ENCODE measurements at places on chromosomes 7 and 10.

- no peak for DNase-seq
Measured at GRCh38 chr7:118793582-118793981, 569.1 kb downstream of the ANKRD7 start.

GRCh38 chr7:40535678-40536077, 400.9 kb downstream of the SUGCT start:
- no peak for DNase-seq

- no peak for DNase-seq
Measured at GRCh38 chr7:73717025-73717807, 2.3 kb downstream of the STX1A start.

- DNase-seq: no peak
Measured at GRCh38 chr7:3134745-3135144, 91.1 kb upstream of the CARD11 start.

DNA sequence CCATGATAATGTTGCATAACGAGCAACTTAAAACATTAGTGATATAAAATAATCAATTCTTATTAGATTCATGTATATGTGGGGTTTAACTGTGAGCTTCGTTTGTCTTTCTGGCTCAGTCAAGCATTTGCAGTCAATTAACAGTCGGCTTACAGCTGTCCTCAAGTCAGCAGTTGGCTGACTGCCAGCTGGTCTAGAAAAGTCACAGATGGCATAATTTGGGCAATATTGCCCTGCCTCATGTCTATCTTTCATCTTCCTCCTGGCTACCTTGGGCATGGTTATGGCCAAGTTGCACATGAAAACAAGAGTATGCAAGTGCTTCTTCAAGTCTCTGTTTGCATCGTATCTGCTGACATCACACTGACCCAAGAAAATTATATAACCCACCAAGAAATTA, 186.1 kb upstream of the ZWINT start:
- DNase-seq: no peak

DNA sequence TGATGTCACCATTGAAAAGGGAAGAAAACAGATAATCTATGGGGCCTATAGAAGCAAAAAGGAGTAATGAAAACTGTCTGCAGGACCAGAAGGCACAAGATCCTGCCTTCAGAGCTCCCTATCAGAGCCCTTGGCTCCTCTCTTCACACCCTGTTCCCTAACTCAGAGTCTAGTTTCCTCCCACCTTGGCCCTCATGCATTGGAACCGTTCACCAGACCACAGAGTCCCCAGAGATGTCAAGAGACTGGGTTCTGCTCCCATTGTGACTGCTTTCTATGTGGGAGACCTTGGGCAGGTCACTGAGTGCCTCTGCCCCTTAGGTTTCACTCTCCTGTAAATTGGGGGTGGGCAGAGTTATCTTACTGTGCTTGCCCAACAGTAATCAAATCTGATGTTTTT, 80.1 kb upstream of the RPA3 start:
- DNase-seq: no peak

DNA sequence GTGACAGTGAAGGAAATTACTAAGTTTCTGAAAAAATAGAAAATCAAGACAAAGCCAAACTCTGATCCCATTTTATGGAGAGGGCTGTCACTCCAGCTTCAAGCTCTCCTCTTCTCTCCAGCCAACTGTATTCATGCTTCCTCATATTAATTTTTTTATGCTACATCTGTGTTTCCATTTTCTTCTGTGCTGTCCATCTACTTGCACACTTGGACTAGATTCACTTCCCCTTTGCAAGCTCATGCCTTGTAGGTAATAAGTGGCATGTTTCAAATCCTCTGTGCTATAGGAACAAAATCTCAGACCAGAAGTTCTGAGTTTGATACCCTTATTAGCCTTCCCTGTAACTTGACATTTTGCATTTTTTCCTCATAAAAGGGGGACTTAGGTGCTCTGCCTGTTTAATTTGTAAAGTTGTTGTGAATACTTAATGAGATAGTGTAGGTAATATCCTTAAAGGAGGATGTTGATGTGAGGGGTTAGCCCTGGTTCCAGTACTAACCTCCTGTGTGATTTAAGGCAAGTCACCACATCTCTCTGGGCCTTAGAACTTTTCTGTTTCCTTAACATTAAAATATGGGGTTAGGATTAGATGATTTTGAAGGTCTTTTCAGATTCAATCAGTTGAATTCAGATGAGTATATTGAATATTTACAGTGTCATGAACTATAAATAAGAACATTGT, 358.8 kb downstream of the BBS9 start:
- DNase-seq: no peak

DNA sequence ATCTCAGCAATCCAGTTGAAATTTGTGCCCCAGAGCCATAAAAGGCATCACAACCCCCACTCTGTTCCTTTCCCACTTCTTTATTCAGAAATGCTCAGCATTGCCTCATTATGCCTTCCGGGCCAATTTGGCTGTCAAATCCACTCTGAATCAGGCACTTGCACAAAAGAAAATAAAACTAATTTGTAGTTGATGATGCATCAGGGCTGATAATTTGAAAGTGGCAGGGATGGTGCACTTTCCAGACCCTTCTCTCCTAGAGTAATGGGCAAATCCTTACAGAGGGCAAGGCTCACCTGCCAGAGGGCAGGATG, 147.9 kb upstream of the PDE1C start:
- DNase-seq: no peak

GRCh38 chr10:3807928-3808496, 23.0 kb upstream of the KLF6 start:
- DNase-seq: no peak

GRCh38 chr10:121583258-121583657, 15.0 kb downstream of the FGFR2 start:
- no peak for DNase-seq

GRCh38 chr7:4700577-4701235, 18.6 kb downstream of the FOXK1 start:
- DNase-seq: no peak

- DNase-seq: no peak
Measured at GRCh38 chr10:44396671-44397191, 11.8 kb upstream of the CXCL12 start.

DNA sequence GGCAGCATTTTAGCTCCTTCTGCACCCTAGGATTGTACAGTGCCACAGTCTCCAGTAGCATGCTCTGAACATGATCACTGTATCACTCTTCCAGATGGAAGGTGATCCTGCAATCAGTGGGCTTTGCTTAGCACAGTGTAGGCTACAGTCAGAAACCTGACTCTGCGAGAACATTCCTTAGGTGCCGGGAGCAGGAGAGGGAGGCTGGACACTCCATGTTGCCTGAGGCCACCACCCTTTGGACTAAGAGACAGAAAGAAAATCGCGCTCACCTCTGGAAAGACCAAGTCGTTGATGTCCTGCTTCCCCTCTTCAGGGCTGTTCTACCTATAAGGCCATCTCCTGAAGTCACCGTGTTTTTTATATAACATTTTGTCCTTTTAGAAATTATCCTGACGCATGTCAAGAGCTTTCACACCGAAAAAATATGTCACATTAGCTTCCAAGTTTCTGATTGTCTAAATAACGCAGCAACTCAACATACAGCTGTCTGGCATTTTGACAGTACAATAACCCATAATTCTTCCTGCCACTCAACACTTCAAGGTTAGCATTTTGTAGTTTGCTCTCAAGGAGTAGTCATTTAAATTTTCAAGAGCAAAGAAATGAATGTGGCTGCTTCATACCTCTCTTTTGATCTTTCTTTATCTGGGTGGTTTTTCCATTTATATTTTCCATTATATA, 563.1 kb downstream of the LRMDA start:
- no peak for DNase-seq

- no peak for DNase-seq
Measured at GRCh38 chr10:68463365-68464093, 8.2 kb downstream of the DNA2 start.

GRCh38 chr10:59337201-59337652, 25.1 kb downstream of the FAM13C start:
- no peak for DNase-seq

DNA sequence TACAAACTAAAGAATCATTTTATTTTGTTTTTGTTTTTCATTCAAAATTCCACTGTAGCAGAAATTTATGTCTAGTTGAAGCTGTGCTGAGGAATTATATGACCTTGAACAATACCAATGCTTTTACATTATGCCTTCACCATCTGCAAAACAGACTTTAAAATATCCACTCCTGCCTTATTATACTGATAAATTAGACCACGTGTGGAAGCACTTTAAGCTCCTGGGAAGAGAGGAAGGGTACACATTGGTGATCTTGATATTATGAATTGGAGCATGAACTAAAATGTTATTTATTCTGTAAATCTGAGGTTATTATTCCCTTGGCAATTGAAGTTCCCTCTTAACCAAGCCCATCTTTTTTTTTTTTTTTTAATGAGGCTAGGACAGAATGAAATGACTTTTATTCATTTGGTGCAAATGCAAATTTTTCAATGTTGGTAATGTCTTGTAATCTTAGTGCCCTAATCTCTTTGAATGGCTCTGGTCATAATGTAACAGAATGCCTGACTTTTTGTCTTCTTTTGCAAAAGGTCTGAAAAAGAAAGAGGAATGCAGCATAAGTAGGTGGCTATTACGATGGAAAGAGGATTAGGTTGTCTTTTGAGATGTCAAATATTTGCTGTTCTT, 139.9 kb upstream of the COBL start:
- DNase-seq: no peak

- DNase-seq: no peak
Measured at GRCh38 chr10:48551861-48552591, 52.8 kb downstream of the ARHGAP22 start.

DNA sequence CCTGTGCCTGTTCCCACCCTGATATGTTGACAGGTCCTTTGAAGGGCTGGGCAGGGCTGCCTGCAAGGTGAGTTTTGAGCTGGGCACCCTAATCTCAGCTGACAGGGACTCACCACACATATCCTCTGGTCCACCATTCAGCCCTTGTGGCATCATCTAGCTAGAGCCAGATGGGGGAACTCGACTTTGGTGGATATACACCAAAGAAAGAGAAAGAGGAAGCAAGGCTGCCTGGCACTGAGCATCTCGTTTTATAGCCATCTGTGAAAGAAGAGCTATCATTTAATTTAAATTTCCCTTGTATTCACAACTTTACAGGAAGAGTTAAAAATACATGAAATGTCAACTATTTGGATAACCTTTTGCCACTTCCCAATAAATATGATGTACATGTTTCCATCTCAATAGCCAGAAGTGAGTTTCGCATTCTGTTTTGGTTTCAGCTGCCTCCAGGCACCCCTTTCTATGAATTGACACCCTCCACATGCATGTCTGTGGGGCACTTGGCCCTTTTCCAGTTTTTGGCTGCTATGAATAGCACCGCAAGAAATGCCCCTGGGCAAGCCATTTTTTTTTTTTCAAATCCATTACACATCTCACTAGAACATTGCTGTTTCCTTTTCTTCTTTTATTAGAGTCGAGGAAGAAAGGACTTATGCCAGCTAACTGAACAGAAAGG, 22.9 kb upstream of the GRB10 start:
- DNase-seq: no peak

DNA sequence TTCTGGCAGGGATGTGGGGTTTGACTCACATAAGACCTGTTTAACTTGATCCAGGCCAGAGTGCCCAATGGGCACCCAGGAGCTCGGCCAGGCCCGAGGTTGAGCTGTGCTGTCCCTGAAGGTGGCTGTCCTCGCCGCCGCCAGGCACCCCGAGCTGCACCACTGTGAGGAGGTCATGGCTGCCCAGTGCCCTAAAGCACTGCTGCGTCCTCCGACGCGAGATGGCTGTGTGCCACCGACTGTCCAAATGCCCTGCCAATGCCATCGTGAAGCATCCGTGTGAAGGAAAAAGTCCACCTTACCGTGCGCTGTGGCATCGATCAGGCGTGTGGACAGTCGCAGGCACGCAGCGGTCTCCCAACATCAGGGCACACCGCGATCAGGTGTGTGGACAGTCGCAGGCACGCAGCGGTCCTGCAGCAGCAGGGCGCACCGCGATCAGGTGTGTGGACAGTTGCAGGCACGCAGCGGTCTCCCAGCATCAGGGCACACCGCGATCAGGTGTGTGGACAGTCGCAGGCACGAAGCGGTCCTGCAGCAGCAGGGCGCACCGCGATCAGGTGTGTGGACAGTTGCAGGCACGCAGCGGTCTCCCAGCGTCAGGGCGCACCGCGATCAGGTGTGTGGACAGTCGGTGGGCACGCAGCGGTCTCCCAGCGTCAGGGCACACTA, 120.3 kb downstream of the VIPR2 start:
- DNase-seq: no peak

DNA sequence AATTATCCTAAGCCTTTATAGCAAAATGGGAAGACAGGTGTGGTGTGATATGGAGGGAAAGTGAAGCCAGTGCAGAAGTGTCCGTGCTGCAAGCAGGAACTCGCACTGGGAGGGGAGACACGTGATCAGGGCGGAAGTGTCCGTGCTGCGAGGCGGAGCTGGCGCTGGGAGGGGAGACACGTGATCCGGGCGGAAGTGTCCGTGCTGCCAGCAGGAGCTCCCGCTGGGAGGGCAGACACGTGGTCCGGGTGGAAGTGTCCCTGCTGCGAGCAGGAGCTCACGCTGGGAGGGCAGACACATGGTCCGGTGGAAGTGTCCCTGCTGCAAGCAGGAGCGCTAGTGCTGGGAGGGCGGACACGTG, 40.5 kb upstream of the PRKAR1B start:
- no peak for DNase-seq

GRCh38 chr10:7161484-7162250, 249.2 kb downstream of the SFMBT2 start:
- DNase-seq: no peak

- no peak for DNase-seq
Measured at GRCh38 chr10:117000580-117000979, 4.4 kb downstream of the SHTN1 start.

GRCh38 chr7:167090-167855, 25.1 kb upstream of the FAM20C start:
- no peak for DNase-seq

GRCh38 chr7:1818575-1819258, 148.6 kb downstream of the ELFN1 start:
- no peak for DNase-seq

- DNase-seq: no peak
Measured at GRCh38 chr10:107579970-107580369, 415.5 kb upstream of the SORCS1 start.

- DNase-seq: peak; percentile 19
Measured at GRCh38 chr10:47311193-47311931, 10.9 kb upstream of the GDF2 start.

GRCh38 chr10:84397735-84398144, 69.4 kb downstream of the CCSER2 start:
- DNase-seq: no peak

- no peak for DNase-seq
Measured at GRCh38 chr10:132520177-132520811, 17.3 kb upstream of the INPP5A start.
